NCI-H460 (cell line): ENCODE measurements at places on chromosomes 3 and 15. TPM values are rescaled to one million over a fixed set of nuclear protein-coding genes. Genes with fewer than 3 reads are reported as not detected.

CPLX3 gene
- 0.07 TPM in 1 of 2 replicates, not detected in the other for total RNA-seq

LRTM1 gene
- not detected in 2 replicates for total RNA-seq

GRCh38 chr3:45623393-45623792, 28.8 kb downstream of the LIMD1 start:
- no peak for DNase-seq

- DNase-seq, result no peak
Observed at GRCh38 chr3:15298504-15298903, 33.9 kb downstream of the SH3BP5 start.

OXTR gene
- total RNA-seq, result 0.23 and 0.50 TPM in 2 replicates

DNA sequence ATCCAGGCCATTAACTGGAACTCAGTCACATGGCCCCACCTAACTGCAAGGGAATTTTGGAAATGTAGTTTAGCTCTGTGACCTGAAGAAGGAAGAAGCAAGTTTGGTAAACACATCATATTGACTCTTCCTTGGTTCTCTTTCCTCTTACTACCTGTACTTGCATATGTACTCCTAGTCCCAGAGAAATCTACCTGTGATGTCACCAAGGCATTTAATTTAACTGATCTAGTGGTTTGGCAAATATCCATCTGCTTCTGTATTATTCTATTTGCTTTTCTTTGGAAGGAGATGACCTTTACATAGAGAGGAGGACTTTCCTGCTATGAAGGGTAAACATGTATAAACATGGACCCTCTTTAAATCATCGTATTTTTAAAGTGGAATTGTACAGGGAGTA, 150.8 kb downstream of the TMEM108 start:
- DNase-seq, result no peak

DNA sequence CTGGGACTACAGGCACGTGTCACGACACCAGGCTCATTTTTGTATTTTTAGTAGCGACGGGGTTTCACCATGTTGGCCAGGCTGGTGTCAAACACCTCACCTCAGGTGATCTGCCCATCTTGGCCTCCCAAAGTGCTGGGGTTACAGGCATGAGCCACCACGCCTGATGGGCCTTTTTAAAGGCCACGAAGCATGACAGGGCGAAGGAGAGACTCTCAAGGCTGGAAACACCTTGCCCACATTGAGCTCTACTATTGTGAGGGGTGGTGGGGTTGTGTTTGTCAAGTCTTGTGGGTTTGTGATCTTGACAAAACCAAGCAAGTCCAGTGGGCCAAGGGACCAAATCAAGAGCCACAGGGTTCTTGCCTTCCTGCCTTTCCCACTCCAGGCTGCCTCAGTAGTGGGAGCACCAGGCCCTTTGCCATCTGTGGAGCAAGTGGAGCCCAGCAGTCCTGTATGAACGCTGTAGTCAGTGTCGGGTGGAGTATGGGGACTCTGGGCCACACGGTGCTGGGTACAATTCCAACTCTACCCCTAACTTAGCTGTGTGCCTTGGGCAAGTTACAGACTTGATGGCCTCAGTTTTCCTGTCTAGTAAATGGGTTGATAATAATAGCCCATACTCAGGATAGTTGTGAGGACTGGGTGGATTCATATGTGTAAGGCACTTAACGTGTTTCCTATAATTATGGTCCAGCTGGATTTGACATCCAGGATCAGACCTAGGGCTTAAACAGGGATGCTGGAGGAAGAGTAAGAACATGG, 33.3 kb downstream of the EDEM1 start:
- DNase-seq, result no peak

DNA sequence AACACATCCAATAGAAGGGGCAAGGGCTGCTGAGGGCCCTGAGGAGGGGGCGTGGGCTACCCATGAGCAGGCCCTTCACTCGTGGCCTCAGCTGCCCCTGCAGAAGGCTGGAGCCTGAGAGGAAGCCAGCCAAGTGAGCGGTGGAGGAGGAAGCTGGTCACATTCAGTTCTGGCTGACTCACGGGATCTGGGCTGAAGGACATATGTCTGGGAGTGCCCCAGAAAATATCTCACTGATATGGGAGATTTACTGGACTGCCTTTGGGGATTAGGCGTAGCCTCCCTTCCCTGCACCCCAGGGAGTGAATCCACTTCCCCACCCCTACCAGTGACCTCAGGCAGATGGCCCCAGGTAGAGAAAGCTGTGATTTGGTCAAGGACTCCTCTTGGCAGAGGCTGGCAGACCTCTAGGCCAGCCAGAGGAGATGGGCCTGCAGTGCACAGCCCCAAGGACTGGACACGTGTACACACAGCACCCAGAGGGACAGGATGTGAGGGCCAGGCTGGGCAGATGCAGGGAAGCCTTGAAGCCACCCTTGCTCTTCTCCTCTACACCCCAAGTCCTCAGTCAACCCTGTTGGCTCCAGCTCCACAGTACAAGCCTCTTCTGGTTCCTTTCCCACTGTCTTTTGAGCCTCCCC, 14.2 kb upstream of the ANKDD1A start:
- peak; percentile 38 for DNase-seq

GRCh38 chr3:66554178-66554577, 53.4 kb upstream of the LRIG1 start:
- peak; percentile 41 for DNase-seq
